ENCODE measurements at places on chromosomes 11 and 22.
A peak's percentile ranks its signal among the peaks of the same experiment; 100 is the strongest.

DNA sequence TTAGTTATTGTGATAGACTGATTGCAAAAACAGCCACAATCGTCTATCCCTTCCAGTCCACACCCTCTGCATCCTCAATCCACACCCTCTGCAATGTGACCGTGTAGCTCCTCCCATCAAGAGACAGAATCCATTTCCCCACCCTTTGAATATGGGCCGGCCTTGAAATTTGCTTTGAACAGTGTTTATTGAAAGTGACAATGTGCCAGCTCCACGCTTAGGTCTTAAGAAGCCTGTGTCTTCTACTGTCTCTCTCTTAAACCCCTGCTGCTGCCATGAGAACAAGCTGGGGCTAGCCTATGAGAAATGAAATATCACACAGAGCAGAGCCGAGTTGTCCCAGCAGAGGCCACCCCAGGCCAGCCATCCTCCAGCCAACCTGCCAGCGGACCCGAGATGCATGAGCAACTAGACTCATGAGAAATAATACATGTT is 22.3 kb upstream of the MICAL2 start:
- no peak for DNase-seq

DNA sequence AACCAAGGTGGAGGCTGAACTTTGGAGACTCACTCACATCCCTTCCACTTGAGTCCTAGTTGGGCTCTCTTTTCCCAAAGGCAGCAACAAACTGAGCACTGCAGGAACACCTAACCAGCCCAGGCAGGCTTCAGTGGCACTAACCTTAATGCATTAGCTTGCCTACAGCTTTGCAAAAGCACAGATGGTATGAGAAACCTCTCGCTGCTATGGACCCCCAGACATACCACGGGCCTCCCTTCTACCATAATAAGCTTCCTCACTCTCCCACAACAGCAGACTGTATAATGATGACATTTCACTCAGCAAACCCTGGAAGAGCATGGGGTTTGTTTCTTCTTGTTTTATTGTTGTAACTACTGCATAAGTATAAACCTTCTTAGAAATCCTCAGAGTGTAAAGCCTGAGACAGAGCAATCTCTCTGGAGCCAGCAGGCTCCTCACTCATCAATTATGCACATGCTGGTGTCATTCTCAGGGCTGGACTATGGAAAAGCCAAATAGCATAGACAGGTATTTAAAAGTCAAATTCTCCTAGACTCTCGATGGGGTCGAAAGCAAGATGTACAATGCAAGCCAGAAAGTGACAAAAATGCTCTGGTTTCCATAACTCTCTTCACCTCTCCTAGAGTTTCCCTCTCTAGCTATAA is 167.6 kb downstream of the NXPE2 start:
- no peak for DNase-seq

DNA sequence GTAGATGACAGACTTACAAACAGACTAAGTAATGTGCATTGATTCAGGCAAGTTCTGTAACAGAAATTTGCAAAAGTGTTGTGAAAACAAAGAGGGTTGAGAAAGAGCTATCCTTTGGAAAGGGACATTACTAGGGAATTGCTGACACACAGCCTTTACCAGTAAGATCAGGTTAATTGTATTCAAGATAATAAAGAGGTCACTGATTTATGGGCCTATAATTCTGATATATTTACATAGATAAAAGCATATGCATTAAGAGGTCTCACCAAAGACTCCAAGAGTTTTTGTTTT is 138.7 kb downstream of the MAML2 start:
- DNase-seq: no peak

- no peak for DNase-seq
Measured at GRCh38 chr11:86287468-86287796, 14.6 kb upstream of the HIKESHI start.

DNA sequence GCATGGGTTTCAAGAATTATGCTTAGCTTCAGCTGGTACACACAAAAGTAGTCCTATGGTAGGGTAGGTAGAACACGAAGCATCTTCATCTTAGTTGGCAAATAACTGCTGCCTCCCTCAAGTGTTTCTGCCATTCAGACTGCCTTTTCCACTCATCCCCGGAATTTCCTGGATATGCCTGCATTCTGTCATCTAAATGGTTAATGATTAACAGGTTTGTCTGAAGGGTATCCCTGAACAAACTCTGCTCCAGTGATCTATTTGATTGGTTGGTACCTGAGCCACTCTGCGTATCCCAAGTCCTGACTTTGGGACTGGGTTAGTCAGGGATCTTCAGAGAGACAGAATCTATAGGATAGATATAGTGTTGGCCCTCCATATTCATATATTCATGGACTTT is 272.3 kb upstream of the RAG2 start:
- no peak for DNase-seq

GRCh38 chr11:119339589-119340334 is 921 bp downstream of the C1QTNF5 start:
- peak; percentile 89 for DNase-seq

DNA sequence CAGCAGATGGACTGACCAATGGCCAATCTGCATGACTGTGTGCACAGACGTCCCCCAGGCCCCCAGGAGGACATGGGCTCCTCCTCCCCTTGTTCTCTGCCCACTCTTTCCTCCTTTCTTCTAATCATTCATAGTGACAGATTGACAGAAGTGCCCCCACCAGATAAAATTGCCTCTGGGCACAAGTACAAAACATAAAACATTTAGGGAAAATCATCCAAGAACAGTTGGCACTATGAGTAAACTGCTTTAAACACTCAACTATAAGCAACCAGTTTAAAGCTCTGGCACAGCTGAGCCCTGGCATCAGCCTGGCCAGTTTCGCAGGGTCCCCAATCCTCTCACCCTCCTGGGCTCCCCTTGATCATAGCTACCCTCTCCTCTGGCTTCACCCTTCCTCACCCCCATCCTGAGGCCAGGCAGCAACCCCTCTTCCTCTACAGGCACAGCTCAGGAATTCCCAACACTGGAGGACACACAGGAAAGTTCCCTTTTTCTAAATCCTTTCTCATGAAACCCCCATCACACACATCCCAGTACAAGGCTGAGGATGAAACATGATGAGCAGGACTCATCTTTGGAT is 232.9 kb downstream of the BUD13 start:
- no peak for DNase-seq

DNA sequence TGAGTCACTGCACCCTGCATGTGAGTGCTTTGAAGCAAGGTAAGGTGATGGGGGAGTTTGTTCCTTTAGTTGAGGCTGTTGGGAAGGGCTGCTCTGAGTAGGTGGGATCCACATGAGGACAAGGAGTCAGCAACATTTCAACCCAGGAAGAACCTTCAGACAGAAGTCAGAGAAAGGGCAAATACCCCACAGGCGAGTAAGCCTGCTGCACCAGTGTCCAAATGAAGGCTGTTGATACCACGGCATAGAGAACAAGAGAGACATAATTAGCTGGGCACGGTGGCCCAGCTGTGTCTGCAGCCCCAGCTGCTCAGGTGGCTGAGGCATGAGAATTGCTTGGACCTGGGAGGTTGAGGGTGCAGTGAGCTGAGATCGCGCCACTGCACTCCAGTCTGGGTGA is 54.3 kb upstream of the CLMP start:
- no peak for DNase-seq

DNA sequence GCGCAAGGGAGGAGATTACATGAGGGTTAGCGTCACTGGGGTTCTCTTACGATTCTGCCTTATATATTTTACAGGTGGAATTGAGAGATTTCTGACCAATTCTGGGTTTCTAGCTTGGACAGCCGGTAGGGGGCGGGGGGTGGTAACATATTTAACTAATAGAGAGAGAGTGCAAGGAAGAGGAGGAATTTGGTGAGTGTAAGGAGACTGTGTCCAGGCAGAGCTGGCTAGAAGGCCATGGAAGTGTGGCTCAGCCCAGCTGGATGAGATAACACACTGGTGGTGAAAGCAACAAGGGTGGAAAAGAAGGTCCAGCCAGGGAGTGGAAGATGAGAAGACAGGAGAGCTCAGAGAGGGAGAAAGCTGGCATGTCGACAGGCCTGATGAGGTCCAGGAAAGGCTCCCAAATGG is 56.5 kb downstream of the ST3GAL4 start:
- no peak for DNase-seq

DNA sequence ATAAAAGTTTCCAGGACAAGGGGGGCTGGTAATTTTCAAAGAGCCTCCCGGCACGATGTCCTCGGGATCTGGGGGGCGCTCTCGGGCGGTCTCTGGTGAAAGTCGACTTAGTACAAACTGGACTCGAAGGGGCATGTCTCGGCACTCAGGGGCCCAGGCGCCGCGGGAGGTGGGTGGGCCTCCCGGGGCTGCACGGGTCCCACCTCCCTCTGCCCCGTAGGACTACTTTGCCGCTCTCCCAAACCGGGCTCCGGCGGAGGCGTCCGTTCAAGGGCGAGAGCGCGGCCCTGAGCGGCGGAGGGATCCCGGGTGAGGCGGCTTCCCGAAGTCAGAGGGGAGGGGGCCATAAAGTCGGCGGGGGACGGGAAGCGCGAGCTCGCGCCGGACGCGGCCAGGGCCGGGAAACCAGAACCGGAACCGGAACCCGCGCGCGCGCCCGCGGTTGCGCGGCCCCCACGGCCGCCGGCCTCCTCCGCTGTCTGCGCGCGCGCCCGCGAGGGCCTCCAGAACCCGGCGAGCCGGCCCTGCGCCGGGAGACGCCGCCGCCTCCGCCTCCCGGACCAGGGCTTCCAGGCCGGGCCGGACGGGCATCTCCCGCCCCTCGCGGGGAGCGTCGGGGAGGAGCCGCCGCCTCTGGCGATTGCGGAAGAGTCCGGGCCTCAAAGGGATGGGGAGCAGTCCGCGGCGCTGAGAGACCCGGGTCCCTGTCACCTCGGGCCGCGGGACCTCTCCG is at the start of gene ARHGEF12:
Gene ARHGEF12, plus strand, starts transcription at position 506 of the 733 bp plus-strand sequence. CDS start 831 bp downstream, outside the sequence.
- DNase-seq: peak; percentile 95

DNA sequence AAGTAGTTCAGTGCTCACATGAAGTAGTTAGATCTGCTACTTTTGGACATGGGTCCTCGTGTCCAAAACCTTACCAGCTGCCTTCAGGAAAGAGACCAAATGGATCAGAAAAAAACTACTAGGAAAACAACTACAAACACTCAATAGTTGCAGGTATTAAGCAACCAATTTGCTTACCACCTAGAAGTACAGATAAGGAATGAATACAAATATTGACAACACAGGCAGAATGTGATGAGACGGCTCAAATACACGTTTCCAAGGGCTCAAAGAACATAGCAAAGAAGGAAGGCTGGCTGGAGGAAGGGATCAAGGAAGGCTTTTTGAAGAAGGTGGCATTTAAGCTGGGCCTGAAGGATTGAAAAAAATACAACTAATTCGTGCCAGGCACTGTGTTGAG is 41.8 kb downstream of the NRXN2 start:
- no peak for DNase-seq

DNA sequence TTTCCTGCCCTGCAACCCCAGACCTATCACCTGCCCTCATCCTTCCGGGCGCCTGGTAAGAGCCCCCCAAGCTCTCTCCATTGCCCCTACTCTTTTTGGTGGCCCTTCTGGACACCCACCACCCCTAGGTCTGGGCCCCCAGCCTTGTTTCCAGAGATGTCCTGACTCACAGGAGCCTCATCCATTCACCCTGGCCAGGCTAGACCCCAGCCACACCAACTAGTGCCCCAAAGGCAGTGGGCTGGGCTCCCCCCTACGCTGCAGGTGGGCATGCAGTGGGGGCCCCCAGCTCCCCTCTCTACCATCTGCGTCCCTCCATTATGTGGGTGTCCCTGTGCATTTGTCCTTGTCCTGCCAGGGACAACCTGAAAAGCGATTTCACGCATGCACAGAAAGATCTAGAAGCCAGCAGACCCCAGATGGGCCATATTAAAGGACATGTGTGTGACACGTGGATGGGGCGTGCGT is 1.4 kb downstream of the MRGPRF start:
- no peak for DNase-seq

GRCh38 chr11:8233691-8234424 is 29.8 kb downstream of the LMO1 start:
- DNase-seq: peak; percentile 21

- DNase-seq: no peak
Measured at GRCh38 chr22:29014293-29014692, 47.3 kb downstream of the C22orf31 start.

GRCh38 chr11:102546923-102547471 is 16.4 kb upstream of the MMP7 start:
- DNase-seq: no peak

GRCh38 chr11:83778596-83778995 is 492.4 kb upstream of the CCDC90B start:
- DNase-seq: no peak

DNA sequence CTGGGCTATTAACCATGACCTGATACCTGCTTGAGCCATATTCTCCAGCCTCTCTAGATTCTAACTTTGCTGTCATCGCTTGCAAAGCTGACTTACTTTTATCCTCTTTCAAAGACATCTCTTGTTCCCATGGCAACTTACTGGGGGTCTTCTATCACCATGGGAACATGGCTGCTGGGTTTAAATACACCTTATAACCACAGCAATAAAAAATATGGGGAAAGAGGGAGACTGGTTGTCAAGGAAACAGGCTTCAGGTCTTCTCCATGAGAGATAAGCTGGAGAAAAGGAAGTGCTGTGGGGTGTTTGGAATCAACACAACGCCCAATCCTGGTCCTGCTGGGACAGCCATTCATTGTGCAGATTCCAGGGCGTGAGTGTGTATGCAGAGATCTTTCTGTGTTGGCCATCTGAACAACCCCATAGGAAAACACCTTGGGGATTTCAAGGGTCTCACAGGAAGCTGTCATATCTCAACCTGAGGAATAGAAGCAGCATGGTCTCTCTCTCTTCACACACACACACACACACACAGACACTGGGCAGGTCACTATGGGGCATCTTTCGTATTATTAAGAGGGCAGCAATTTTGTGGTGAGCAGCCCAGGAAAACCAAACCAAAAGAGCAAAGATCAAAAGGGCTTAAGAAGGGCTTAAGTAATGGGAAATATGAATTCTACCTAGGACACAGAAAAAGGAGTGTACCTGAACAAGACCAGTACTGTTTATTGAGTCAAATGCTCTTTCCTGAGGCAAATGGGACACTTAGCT is 344.7 kb upstream of the NCAM1 start:
- DNase-seq: no peak

DNA sequence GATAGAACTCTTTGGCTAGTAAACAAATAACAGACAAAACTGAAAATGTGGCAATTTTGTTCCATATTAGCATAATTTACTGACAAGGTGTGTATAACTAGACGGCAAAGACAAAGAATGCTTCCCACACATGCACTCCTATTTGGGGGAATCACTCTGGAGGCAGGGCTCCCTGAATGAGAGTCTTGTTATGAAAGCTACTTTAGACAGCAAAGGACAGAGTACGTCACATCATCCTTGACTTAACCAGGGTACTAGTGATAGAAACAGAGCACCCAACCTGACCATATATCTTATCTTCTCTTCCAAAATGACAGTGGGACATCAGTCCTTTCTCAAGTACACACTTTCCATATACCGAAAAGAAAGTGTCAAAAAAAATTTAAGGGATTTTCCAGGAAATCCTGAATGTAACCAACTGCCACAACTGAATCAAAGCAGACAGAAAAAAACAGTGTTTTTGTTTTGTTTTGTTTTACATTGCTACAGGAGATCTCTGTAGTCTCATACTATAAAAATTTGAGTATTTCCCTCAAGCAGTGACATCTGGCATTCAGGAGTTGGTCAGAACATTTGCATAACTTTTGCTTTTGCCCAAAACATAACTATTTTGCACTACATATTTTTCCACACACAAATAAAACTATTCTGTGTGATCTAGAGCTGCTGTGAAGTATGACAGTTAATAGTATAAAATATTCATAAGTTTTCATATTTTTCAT is 98.9 kb downstream of the ARHGAP20 start:
- no peak for DNase-seq

Measured in glutamatergic neuron (in vitro differentiated cells).